ENCODE measurements at places on chromosomes 6 and 20.

DNA sequence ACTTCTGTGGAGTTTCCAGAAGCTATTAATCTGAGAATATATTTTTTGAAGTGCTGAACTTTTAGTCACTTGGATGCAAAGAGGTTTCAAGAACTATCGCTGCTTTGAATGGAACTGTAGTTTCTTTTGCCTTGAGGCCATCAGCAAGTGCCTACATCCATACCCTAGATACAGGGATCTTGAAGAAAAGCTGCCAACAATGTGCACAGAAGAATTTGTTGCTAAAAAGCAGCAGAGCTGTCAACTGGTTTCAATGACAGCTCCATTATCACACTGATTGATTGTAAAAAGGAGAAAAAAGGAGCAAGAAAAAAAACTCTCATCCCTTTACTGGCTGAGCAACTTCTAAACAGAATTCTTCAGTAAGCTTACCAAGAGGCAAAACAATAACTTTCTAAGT, 251.0 kb upstream of the NRSN1 start:
- no peak for DNase-seq
- no peaks in the 10 kb centered on the region for H3K4me1 ChIP-seq
- no peaks in the 10 kb centered on the region for H3K36me3 ChIP-seq
- no peak overlapping the region for H3K27ac ChIP-seq

- no peaks in the 10 kb centered on the region for H3K27me3 ChIP-seq
- peak overlapping the region; percentile 57 for H3K4me3 ChIP-seq
- peaks cover 3% of the 10 kb centered on the region for H3K4me1 ChIP-seq
- peak; percentile 42 for DNase-seq
- H3K27ac ChIP-seq = peak overlapping the region; percentile 60
- peaks cover 17% of the 10 kb centered on the region for H3K36me3 ChIP-seq
Observed at GRCh38 chr20:63284083-63284440, 8.9 kb upstream of the COL20A1 start.

GRCh38 chr6:143961886-143962878, 45.9 kb downstream of the PLAGL1 start:
- no peaks in the 10 kb centered on the region for H3K4me1 ChIP-seq
- H3K27me3 ChIP-seq = no peaks in the 10 kb centered on the region
- H3K36me3 ChIP-seq = no peaks in the 10 kb centered on the region
- H3K4me3 ChIP-seq = no peak overlapping the region

DNA sequence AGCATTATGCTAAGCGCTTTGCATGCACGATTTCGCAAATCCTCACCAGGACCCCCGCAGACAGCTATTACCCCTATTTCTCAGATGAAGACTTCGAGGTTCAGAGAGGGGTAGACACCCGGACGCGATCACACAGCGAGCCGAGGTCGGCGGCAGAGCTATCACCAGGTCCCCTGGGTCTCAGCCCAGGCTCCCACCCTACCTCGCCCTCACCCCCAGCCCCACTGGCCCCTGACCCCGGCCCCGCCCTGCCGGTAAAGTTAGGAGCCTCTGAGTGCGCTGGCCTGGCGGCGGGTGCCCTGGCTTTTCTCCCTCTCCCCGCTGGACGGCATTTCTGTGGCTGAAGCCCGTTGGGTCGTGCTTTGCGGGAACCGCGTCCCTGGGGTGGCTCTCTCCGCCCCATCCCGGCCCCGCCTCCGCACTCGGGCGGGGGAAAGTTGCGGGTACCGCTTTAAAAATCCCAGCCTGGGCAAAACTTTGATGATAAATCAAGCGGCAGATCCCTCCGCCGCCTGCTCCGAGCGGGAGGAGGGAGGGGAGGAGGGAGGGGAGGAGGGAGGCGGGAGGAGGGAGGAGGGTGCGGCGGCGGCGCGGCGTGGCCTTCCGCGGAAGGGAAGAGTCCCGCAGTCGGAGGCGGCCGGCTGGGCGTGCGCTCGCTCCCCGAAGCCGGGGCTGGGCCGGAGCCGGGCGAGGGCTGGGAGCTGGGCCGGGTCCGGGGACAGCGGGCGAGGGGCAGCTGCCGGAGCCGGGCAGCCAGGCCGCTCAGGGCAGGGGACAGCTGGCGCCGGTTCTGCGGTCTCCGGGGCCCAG, at the start of gene VSTM2L:
VSTM2L (plus strand) TSS at position 624 of the 810 bp plus-strand sequence. CDS start 224 bp downstream, outside the sequence.
- peak within 1 kb of the TSS; percentile 46 for H3K4me3 ChIP-seq
- H3K27me3 ChIP-seq = peaks cover 49% of the 10 kb centered on the region
- peak; percentile 53 for DNase-seq
- peaks cover 14% of the 10 kb centered on the region for H3K4me1 ChIP-seq
- no peaks in the 10 kb centered on the region for H3K36me3 ChIP-seq

DNA sequence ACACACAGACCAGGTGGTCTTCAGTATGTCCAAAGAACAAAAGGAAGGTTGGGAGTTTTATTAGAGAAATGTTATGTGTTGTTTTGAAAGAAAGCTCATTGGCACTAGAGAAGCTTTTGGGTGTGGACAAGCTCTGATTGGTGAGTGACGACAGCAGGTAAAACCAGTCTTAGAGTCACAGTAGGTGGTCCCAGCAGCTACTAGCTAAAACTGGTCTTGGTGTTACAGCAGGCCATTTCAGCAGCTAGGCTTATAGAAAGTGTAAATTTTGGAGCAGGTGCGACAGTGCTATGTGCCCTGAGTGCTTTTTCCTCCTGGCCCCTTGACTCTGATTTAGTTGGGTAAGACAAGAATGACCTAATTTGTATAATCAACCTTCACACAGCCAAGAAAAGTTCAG, 3.6 kb downstream of the CLDN20 start:
- no peak overlapping the region for H3K27ac ChIP-seq
- H3K4me3 ChIP-seq = no peak overlapping the region
- H3K27me3 ChIP-seq = no peaks in the 10 kb centered on the region
- DNase-seq = no peak
- H3K4me1 ChIP-seq = peaks cover 12% of the 10 kb centered on the region

GRCh38 chr6:108476376-108476775, 84.3 kb upstream of the FOXO3 start:
- peaks cover 4% of the 10 kb centered on the region for H3K4me1 ChIP-seq
- DNase-seq = no peak
- no peak overlapping the region for H3K27ac ChIP-seq
- peaks cover 1% of the 10 kb centered on the region for H3K27me3 ChIP-seq
- H3K36me3 ChIP-seq = peaks cover 31% of the 10 kb centered on the region

DNA sequence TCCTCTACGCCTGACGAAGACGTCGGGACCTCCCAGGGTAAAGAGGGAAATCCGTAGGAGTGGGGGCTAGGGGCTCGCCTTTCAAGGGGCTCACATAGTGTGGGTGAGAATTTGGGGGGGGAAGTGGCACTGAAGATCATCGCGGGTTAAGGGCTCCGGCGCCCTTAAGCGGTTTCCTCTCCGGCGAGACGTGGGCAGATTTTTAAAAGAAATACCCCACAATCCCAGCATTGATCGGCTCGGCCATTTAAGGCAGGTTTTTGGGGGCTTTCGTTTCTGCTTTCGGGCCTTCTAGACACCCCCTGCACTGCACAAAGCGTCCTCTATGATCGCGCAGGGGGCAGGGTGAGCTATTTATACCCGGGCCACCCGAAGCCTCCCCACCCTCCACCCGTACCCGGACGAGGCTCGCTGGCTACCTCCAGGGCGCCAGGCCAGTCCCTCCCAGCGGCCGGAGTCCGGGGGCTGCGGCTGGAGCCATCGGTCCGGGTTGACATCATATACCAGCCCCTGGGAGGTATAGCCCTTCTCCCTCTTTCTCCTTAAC, 1.2 kb downstream of the NKX2-2 start:
- H3K27me3 ChIP-seq = peaks cover 70% of the 10 kb centered on the region
- DNase-seq = no peak
- H3K4me3 ChIP-seq = peak overlapping the region; percentile 13
- H3K4me1 ChIP-seq = peaks cover 54% of the 10 kb centered on the region

GRCh38 chr6:69732640-69733039, 64.2 kb downstream of the LMBRD1 start:
- no peak for DNase-seq
- no peaks in the 10 kb centered on the region for H3K27me3 ChIP-seq
- H3K4me3 ChIP-seq = no peak overlapping the region
- H3K4me1 ChIP-seq = no peaks in the 10 kb centered on the region

DNA sequence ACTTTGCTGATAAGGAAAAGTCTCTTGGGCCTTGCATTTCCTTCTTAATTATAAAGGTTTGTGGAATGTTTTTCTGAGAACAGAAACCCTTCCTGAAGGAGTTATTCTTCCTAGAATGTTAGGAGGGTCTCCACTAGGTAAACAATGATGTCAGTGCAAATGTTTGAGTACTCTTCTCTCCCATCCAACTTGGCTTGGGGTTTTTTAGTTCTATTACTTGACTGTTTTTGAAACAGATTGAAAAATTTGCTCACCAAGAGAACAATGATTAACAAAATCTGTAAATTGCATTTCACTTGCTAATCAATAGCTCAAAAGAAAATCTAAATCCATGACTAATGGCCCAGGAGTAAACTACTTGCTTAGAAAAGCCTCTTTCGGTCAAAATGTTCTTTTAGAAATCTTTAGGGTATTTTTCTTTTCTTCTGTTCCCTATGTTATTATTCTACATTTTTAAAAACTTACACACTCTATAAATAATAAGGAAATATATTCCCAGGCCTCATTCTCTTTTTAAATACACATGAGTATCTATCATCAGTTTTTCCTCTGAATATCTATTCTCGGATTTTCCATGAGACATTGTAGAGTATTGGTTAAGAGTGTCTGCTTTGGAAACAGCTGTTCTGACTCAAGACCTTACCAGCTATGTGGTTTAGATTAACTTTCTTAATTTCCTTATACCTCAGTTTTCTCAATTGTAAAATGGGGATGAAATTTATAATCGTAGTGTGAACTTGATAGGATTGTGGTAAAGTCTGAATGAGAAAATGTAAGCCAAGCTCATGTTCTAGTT, 234.2 kb upstream of the CITED2 start:
- peaks cover 9% of the 10 kb centered on the region for H3K27me3 ChIP-seq
- H3K36me3 ChIP-seq = no peaks in the 10 kb centered on the region
- H3K4me3 ChIP-seq = no peak overlapping the region
- H3K4me1 ChIP-seq = no peaks in the 10 kb centered on the region

DNA sequence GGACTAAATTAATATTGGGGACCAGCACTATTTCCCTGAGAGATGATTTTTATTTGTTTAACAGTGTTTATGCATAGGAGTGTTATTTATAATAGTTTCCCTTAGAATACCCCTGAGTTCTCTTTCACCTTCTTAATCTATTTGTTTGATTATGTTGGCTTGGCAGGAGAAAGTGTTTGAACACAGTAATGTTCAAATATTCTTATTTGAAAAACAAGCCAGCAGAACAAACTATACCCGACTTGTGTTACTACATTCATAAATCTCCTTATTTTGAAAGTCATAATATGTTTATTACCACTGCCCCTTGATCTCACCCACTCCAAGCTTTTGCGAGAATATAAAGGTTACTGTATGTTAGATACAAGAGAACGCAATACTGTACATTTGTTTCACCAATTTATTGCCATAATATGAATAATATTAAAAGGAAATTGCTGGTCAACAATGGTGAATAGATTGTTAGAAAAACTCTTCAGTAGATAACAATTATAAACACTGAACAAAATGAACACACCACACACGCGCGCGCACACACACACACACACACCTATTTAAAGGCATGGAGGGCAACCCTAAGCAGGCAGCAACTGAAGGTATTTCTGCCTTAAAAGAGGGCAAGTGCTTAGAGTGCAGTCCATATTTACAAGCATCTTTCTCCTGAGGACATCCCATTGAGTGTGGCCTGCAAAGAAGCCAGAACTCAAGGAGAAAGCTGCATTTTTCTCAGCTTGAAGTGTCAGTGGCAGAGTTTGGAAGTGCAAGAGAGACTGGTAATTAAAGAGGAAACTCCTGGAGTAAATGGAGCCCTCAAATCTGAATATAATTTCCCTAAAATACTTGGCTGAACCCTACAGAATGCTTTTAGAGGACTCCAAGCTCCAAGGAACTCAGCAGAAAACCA, 279.4 kb upstream of the MAN1A1 start:
- H3K4me1 ChIP-seq = no peaks in the 10 kb centered on the region
- H3K27ac ChIP-seq = no peak overlapping the region
- DNase-seq = no peak

DNA sequence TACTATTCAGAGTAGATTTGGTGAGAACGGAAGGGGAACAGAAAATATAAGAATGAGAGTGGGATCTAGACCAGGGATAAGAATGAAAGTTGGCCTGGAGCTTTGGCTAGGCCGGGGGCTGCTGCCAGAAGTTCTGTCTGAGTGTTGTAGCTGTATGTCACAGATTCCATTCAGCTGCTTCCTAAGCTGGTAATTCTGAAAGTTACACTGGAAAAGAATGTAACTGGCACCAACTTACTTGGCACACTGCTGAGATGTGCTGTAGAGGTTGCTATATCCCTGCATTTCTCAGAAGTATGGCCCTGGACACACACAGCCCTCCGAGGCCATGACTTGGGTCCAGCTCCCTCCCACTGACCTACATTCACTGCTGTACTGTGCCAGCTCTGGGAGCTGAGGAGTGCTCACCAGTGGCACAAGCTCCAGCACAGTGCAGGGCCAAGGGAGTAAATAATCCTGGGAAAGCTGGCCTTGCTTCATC, 25.8 kb upstream of the TMEM217 start:
- no peaks in the 10 kb centered on the region for H3K27me3 ChIP-seq
- no peak for DNase-seq
- H3K4me3 ChIP-seq = no peak overlapping the region
- no peak overlapping the region for H3K27ac ChIP-seq
- H3K36me3 ChIP-seq = peaks cover 55% of the 10 kb centered on the region

DNA sequence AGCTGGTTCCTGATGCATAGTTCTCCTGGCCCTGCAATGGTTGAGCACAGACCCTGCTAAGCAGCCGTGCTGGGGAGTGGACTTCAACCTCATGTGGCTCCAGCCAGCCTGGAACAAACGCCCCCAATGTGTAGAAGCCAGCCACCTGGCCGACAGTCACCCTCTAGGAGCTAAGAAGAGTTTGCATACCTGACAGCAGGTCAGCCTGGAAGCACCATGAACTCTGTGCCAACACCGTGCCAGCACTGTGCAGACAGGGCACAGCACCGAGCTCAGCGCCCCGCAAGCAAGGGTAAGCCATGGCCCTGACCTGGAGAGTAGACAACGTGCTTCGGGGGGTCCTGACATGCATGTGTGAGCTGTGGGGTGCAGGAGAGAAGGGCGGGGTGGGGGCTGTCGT, 356.3 kb downstream of the ZFAND3 start:
- H3K27me3 ChIP-seq = no peaks in the 10 kb centered on the region
- DNase-seq = no peak
- peaks cover 3% of the 10 kb centered on the region for H3K4me1 ChIP-seq
- no peak overlapping the region for H3K27ac ChIP-seq
- H3K36me3 ChIP-seq = no peaks in the 10 kb centered on the region

DNA sequence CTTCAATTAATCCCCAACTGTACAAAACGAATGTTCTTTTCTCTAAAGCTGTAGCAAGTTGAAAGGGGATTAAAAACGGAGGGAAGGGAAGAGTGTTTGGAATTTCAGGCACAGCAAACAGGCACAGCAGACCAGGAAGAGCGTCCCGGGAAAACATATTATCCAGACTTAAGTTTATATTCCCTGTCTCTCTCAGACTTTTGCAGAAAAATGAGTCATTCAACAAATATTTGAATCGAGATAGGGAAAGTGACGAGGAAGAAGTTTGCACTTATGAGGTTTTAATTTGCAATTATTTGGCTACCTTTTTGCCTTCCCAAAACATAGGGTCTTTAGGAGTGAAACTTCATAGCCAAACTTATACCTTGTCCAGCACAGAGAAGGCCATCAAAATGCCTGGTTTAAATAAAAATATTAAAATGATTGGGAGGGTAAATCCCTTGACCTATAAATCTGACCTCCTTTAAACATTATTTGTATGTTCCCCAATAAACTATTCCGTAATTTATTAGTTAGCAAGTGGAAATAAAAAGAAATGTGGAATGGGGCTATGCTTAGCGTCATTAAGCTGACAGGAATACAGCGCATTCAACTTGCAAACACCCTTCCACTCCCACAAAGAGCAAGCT, 16.0 kb downstream of the HFE start:
- H3K4me3 ChIP-seq = peak overlapping the region; percentile 82
- H3K4me1 ChIP-seq = peaks cover 16% of the 10 kb centered on the region
- DNase-seq = no peak

Measured in activated CD4-positive, alpha-beta T cell treated with anti-CD3 and anti-CD28 coated beads for 36 hours (primary cell).